NK-92 treated with Interleukin-12 subunit alpha and Interleukin-12 subunit beta, amount 100 ng/mL, for 24 hours (cell line): ENCODE measurements at places on chromosomes 6 and 20.

GRCh38 chr6:144219056-144219685 lies 66.0 kb upstream of the UTRN start:
- no peak for DNase-seq

- DNase-seq: no peak
These were observed 115.7 kb downstream of the PRIM2 start for GRCh38 chr6:57432919-57433684.

DNA sequence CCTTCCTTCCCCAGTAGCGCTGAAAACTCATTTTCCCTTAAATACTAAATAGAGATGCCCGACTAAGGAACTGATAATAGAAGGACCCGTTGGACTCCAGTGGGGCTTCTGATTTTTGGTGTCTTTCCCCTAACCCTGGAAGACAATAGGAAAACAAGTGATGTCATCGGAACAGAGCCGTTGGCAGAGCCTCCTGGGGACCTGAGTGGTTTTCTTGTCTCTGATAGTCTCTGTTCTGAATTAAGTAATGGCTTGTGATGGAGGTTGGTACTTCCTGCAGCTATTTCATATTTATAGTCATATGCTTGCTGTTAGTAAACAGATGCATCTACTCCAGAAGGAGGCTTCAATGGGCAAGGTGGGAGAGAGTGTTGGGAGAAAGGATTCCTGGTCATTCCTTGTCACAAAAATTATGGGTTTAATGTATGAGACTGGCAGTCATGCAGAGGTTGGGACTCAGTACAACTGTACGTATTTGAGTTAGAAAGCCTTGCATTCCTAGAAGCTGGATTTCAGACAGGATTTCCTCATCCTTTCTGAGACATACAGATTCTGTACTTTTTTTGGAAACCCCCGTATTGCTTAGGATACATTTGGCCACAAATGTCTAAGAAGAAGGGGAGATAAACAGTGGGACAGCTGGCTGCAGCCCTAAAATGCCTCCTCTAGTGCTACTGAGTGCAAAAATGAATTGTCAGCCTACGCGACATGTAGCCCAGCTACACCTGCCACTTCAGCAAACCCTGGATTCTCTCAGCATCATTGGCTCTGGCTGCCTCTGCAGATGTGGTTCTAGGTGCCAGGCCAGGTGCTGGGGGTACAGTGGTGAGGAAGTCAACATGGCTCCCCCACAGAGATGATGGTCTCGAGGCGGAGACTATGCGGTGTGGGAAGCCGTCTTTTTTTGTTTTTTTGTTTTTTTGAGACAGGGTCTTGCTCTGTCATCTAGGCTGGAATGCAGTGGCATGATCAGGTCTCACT lies 38.1 kb downstream of the CDS2 start:
- no peak for DNase-seq

- no peak for DNase-seq
These were observed 56.8 kb downstream of the KCNS1 start for GRCh38 chr20:45044084-45044573.

DNA sequence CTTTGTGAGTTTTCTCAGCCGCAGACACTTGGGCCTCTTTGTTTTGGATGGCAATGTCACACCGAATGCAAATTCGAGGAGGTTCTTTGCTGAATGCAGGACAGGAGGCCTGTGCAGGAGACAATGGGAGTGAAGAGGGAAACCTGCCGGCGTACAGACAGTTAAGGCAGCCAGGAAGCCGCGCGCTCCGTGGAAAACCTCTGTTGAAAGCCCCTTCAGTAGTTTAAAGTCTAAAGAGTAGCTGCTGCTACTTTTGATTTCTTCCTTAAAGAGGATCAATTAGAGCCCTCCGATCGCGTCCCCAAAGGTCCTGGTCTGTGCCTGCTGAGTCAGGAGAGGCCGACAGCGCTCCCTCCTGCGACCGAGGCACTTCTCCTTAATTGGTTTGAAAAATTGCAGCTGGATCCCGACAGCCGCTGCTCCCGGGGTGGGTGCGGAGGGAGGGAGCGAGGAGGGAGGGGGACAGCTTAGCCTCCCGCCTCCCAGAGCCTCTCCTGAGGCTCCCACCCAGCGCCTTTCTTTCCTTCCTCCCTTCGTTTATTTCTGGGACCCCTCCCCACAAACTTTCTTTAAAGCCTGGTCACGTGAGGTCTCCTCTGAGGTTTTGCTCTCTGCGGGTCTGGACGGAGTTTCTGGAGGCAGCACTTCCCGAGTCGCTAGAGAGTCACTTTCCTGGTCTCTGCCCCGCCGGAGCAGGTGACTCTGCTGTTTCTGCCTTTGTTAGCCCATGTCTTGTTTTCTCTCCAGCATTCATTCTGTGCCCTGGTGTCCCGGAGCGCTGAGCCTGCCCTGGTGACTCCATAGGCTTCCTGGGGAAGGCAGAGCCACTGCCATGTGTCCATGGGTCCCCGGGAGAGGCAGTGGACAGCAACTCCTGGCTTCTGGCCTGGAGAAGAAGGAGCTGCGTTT lies 22.3 kb upstream of the RPP40 start:
- no peak for DNase-seq

DNA sequence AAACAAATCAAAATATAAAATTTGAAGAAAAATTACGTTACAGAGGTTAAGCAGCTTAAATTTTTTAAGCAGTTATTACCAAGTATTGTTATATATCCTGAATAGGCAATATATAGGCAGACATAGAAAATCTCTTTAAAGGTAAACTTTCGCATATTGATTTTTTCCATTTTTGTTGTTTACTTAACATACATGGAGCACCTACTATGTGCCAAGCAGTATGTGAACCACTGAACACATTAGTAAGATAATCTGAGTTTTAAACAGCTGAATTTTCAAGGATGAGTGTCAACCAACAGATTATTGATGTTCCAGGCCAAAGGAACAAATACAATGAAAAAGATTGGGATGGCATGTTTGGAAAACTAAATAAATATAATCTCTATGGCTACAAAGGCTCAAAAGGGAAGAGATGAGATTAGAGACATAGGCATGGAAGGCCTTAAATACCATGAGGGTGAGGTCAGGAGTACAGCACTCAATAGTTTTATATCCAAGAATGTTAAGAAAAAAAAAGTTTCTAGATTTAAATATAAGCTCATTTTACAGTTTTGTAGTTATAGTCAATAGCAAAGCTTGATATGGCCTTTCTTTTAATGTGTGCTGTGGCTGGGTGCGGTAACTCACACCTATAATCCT lies 277.5 kb downstream of the PTPRK start:
- no peak for DNase-seq
